ENCODE measurements at places on chromosomes 12 and 14.
A peak's percentile ranks its signal among the peaks of the same experiment; 100 is the strongest.

- no peak for DNase-seq
Measured at GRCh38 chr14:68214431-68214830, 394.9 kb downstream of the RAD51B start.

DNA sequence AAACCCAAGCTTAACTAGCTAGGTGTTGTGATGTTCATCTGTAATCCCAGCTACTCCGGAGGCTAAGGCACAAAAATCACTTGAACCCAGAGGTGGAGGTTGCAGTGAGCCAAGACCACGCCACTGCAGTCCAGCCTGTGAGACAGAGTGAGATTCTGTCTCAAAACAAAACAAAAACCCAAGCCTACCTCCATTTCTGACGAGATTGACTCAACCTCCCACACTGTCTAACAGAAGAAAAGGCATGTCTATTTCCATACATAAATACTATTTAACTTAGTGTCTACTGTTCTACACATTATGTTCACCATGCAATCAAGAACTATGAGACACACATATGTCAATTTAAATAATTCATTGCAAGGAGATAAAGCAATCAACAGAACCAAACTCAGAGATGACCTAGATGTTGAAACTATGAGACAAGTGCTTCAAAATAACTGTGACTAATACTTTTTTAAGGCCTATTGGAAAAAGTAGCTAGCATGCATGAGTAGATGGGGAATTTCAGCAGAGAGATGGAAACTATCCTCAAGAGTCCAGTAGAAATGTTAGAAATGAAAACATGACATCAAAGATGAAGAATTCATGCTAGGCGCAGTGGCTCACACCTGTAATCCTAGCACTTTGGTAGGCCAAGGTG, 75.9 kb upstream of the DHRS4 start:
- no peak for DNase-seq

GRCh38 chr14:103436533-103436932, 51.3 kb downstream of the MARK3 start:
- DNase-seq, result no peak

GRCh38 chr12:188910-189621, 24.9 kb downstream of the SLC6A12 start:
- DNase-seq, result peak; percentile 8

- DNase-seq, result no peak
Measured at GRCh38 chr14:96139879-96140278, 64.8 kb upstream of the BDKRB2 start.

DNA sequence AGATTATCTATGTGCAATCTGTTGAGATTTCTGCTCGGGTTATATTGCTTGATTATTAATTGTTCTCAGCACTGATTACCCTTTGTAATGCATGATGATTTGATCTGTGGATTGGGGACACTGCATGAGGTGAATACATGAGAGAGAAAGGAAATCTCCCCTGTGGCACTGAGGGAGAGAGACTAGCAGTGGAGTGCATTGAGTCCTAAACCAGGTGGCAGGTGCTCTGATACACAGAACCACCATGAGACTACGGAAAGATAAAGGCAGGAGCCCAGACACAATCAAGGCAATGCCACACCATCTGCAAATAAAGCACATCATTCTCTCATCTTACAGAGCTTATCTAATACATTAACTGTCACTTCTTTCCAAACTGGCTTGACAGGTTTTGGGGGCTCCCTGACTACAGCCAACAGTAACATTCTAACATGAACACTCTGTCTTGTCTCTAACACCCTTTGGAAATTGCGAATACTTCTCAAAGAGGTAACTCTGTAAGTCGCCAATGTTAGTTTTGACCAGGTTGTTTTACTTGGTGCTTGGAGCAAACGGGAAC, 37.6 kb upstream of the TSPAN8 start:
- no peak for DNase-seq

- no peak for DNase-seq
Measured at GRCh38 chr12:51240971-51241370, 2.3 kb downstream of the DAZAP2 start.

GRCh38 chr14:50733494-50733893, 65.4 kb upstream of the SAV1 start:
- DNase-seq, result no peak

- peak; percentile 49 for DNase-seq
Measured at GRCh38 chr12:64610079-64610659, at the start of gene RASSF3. Gene RASSF3 (plus strand): TSS chr12:64610495. CDS start chr12:64610633, 138 bp downstream.

DNA sequence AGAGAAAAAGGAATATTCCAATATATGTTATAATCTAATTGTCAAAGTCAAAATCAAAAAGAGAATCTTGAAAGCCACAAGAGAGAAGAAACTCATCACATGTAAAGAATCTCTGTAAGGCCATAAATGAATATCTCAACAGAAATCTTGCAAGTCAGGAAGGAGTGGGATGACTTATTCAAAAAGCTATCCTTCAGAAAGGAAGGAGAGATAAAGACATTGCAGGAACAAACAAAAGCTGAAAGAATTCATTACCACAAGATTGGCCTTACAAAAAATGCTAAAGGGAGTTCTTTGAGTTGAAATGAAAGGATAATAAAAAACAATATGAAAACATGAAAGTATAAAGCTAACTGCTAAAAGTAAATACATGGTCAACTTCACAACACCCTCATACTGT, 286.8 kb downstream of the LRIG3 start:
- no peak for DNase-seq

DNA sequence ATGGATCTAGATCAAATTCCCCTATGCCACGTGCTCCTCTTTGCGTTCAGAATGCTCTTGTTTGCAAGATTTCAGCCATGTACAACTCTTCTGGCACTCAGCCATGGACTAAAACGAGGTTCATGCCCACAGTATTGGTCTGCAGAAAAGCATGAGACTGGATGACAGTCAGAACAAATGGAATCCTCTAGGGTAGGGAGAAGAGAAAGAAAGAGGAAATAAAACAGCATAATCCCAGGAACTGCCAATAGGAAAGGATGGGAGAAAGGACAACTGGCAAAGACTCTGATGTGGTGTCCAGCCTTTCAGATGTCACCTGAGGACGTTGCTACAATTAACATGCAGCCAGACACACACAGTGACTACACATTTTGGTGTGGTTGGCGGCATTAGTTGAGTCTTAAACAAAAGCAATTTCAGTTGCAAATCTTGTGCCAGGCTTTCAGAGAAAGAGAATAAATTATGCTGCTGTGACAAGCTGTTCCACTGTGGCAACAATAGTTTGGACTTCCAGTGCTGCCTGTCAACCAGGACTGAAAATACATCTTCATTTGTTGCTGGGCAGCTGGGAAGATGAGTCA, 338.0 kb downstream of the RGS6 start:
- DNase-seq, result no peak

DNA sequence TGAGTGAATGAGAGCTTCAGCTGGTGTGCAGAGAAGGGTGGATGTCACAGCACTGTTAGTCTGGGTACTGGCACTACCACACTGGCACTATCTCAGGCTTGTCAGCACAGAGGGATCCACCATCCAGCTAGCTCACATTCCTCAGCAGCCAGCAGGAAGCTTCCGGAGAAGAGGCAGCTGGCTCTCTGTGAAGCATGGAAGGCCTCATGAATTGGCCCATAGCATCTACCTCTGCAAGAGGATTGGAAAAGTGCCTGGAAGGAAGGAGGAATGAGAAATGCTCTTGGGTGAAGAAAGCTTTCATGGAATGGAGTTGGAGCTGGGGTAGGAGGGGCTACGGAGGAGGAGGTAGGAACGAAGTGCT, 9.9 kb downstream of the KRT83 start:
- DNase-seq, result no peak

GRCh38 chr12:47651368-47652254, 54.2 kb downstream of the RPAP3 start:
- peak; percentile 56 for DNase-seq

- peak; percentile 19 for DNase-seq
Measured at GRCh38 chr12:52581481-52581880, 7.8 kb upstream of the KRT74 start.

GRCh38 chr14:96197969-96198368, 6.7 kb upstream of the BDKRB2 start:
- no peak for DNase-seq

DNA sequence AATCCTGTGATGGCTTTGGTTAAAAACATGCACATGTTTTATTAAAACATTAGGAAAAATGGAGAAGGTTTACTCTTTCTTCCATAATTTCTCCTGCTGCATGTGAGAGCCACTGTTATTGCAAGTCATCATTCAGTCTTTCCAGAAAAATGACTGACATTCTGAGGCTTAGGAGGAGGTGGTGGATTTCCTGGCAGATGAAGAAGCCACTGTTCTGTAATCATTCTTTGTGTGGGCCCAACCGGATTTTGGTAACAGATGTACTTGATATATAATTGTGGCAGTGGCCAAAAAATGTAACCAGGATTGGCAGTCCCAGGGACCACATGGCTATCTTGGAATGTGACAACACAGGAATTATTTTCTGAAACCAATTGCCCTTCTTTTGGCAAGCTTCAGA, 120.2 kb downstream of the DAAM1 start:
- no peak for DNase-seq

GRCh38 chr12:107271523-107271922, 178.2 kb upstream of the CRY1 start:
- DNase-seq, result no peak

DNA sequence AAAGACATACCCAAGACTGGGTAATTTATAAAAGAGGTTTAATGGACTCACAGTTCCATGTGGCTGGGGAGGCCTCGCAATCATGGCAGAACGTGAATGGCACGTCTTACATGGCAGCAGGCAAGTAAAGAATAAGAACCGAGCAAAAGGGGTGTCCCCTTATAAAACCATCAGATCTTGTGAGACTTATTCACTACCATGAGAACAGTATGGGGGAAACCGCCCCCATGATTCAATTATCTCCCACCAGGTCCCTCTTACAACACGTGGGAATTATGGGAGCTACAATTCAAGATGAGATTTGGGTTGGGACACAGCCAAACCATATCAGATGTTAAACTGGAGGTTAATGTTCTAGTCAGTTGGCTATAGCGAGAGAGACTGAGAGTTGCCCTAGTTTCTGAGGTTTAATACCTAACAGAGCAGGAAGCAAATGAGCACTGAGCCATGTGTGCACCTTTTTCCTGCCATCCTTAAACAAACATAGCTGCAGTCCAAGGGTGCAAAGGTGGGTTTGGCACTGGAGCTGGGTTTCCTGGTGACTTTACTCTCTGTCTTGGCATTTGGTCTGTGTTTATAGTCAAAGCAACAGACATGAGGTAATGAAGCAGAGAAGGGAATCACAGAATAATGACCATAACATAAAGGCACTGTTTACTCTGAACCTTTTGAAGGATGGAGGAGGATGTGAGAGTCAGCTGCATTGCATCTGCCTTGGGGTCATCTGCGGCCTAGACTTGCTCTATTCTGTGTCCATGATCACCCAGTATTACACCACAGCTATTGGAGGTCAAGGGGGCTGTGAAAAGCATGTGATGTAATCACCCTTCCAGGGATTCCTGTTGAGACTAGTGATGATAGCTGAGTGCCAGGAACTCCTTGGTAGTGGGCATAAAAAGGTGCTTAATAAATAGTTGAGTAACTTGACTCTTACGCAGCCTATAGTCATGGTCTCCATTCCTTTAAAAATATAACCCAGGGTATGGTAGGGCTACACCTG, 83.6 kb upstream of the USP44 start:
- DNase-seq, result peak; percentile 94

- DNase-seq, result no peak
Measured at GRCh38 chr12:39972119-39972518, 133.8 kb downstream of the SLC2A13 start.

- DNase-seq, result no peak
Measured at GRCh38 chr14:92719421-92719820, 29.0 kb downstream of the LGMN start.

GRCh38 chr14:56235388-56235787, 117.2 kb downstream of the PELI2 start:
- DNase-seq, result no peak

DNA sequence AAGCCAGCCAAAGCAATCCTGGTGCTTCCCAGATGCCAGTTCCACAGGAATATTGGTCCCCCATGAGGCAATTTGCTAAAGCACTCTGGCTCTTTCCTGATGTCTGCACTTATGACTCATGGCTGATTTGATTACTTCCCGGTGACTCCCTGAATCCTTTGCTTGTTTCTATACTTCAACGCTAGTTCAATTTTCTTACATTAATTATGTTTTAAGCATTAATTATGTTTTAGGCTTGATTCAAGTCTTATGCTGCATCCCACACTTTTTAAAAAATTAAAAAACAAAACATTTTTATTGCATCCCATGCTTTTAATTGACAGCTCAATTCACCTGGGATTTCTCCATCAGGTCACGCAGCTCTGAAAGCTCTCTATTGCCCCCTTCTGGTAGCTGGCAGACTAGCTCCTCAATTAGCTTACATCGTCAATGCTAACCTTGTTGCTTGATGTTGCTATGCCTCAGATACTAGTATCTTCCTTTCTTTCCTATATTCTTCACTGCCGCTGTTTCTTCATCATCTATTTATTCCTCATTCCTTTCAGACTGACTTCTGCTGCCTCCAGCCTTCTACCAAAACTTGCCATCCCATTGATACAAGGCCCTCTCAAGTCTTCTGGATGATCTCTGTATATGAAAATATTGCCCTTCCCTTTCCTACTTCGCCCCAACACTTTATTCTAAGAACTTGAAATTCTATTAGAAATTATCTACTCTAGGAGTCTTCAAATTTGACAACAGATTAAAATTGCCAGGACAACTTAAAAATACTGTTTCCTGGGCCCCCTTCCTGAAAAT, 32.0 kb downstream of the TSHR start:
- DNase-seq, result peak; percentile 20

- no peak for DNase-seq
Measured at GRCh38 chr12:25784669-25785068, 173.8 kb upstream of the RASSF8 start.

- no peak for DNase-seq
Measured at GRCh38 chr12:30973175-30973574, 46.6 kb downstream of the TSPAN11 start.

DNA sequence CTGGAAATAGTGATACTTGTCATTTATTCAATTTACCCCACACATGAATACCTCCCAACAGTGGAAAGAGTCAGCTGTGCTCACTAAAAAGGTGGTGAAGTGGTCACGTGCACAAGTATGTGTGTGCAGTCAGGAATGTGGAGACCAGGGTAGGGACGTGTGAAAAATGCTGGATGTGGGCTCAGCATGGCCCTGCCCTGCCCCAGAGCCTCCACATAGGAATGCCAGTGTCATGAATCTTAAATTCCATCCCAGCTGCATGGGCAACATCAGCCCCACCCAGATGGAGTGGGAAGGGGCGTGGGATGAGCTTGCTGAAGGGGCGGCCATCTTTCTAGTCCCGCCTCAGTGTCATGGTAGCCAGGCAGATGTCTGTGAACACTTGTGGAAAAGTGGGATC, 87.7 kb downstream of the C12orf75 start:
- peak; percentile 78 for DNase-seq

DNA sequence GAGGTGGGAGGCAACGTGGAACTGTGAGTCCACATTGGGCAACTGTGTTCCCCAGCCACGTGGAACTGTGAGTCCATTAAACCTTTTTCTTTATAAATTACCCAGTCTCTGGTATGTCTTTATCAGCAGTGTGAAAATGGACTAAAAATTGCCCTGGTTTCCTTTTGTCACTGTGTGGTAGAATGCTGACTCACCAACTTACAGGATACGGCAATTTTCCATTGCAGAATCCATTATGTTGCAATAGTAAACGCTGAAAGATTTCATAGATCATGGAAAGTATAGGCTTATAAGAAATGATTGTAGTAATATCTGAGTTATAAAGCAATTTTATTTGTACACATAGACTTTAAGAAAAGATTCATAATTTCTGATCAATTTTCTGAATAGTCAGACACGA, 93.0 kb downstream of the GTF2A1 start:
- DNase-seq, result no peak

GRCh38 chr14:104113631-104114420, 24.6 kb upstream of the KIF26A start:
- no peak for DNase-seq
